ENCODE measurements at places on chromosomes 1 and 21.

DNA sequence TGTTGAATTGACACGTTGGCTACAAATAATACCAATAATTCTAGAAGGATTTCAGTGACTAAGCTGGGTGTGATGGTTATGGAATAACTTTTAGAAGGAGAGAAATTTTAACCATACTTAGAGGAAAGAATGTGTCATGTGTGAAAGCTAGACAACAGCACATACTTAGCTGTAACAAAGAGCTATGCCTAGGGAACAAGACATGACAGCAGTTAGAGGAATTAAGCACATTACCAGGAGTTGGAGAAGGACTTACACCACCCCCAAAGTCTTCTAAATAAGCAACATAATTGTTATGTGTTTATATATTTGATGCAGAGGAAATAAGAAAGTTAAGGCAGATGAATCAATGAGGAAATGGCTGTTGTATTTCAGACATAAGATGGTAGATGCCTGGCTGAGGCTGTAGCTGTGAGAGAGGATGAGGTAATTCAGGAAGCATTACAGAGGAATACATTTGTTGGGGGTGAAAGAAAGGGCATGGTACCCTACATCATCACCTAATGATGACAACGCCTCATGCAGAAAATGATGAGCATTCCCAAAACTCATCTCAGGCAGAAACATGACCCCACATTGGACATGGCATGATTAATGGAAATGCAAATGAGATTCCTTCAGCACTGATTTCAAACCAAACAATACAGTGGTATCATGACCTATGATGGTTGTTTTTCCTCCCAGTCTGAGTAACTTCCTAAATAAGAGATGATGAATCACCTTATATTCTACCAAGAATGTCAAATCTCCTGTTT lies 211.5 kb downstream of the LHX8 start:
- DNase-seq, result no peak

GRCh38 chr1:60510162-60510561 lies 436.6 kb upstream of the C1orf87 start:
- DNase-seq, result no peak

GRCh38 chr1:244964112-244964971 lies 100.0 kb upstream of the HNRNPU start:
- DNase-seq, result no peak

DNA sequence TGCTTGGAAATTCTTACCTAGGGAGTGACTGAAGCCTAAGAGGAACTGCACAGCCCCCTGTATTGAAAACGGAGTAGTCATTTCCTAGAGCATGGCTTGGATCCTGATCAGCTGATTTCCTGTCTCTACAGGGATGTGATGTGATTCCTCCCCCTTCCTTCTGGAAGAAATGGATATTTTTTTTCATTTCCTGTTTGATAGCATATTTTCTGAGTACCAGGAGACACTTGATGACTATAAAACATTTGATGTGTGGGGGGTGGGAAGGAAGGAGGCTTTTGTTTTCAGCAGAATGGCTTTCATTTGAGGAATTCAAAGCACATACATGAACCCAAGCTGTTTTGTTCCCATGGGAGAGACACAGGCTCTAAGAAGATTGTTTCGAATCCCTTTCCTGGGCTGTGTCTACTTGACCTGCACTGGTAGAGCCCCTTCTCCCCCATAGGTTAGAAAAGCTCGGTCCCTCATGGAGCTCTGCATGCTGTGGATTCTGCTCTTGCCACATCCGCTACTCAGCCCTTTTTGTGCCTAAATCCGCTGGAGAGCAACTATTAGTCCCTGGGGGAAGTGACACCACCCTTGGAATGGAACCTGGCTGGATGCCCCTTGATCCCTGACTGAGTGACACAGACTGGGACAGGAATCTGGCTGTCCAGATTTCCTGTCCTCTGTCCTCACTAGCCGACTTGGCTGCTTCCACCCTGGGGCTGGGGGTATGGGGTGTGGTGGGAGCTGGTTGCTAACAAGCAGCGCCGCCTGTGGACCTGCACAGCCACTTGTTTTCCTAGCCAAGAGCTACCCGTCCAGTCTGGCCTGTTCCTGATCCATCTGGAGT lies 71.8 kb upstream of the MACF1 start:
- DNase-seq, result peak; percentile 20

GRCh38 chr1:116738673-116739370 lies 15.4 kb upstream of the CD2 start:
- no peak for DNase-seq

- DNase-seq, result no peak
Measured at GRCh38 chr1:53197291-53198200, 922 bp downstream of the CPT2 start.

DNA sequence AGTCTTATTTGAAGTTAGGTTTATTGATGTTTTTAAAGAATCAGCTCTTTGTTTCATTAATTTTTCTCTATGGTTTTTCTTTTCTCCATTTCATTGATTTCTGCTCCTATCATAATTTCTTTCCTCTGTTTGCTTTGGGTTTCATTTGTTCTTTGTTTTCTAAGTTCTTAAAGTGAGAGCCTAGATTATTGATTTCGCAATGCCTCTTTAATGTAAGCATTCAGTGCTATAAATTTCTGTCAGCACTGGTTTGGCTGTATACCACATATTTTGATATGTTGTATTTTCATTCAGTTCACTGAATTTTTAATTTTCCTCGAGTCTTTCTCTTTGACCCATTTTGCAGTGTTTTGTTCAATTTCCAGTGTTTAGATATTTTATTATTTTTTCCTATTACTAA lies 68.7 kb downstream of the DNAH14 start:
- DNase-seq, result no peak

DNA sequence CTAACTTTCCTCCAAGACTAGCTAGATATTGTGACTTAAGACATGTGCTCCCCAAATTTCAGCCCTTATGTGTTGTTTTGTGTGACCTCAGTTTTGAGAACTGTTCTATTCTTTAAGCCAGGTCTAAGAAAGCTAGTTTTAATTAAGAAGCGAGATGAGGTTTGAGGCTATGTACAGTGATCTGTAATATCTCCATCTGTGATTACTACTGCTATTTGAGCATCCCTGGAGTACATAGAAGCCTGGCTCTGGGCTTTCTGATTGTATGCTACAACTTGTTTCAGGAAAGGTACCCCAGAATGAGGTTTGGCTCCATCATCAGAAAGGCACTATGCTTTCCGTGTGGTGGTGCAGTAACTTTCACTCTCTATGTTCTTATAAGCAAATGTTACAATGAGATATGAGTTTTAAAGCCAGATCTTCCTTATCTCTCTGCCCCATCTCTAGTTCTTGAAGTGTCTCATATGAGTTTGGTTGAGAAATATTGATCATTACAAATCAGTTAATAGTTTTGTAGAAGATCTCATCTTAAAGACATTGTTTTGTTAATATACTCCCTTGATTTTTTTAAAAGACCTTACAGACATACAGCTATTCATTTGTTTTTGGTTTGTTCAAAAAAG lies 605 bp downstream of the RGS4 start:
- DNase-seq, result no peak

DNA sequence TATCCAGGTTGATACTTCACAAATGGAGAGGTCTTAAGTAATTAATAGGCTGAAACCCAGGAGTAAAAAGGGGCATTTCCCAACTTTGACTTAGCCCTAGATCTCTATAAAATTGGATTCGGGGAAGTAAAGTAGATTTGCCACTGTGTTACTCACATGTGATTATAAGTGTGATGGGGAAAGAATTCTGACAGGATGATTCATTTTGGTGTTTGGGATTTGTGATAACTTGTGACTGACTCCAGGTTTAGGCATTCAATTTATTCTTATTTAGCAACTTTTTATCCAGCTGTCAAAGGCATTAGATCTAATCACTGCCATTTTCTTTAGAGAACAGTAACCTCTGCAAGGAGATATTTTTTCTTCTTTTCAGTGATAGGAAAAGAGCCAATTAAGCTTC lies 175.5 kb downstream of the ASTN1 start:
- no peak for DNase-seq

GRCh38 chr1:223631956-223632355 lies 33.5 kb downstream of the CAPN8 start:
- no peak for DNase-seq

DNA sequence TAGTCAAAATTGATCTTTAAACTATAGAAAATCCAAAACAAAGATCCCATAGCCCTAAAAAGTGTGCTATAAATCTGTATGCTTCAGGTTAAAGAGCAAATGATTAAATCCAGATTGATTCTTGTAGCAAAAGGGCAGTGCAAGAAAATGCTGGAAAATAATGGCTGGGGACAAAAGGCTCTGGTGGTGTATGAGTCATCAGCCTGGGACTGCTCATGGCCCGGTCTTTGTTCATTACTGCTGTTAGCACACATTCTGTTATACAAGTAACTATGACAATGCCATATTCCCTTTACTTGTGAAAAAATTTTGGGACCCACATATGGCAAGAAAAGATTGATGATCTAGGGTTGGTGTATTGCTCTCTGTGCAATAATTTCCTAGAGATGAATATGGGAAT lies 89.1 kb downstream of the RWDD3 start:
- DNase-seq, result no peak

GRCh38 chr1:117609471-117609911 lies 3.6 kb downstream of the TENT5C start:
- peak; percentile 78 for DNase-seq

DNA sequence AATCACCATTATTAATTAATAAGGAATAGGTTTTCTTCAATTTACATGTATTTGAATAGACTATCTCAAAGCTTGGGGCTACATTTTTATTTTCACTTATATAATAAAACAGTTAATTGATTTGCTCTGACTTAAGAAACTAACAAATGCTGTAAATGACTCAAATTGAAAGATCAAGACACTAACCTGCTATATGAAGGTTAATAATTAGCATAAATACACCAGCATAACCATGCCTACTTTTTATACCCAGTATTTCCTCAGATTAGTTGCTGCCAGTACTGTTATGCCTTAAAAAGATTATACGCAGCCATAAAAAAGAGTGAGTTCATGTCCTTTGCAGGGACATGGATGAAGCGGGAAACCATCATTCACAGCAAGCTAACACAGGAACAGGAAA lies 1545.1 kb downstream of the AMY1C start:
- no peak for DNase-seq

GRCh38 chr1:12053752-12054548 lies 9.2 kb upstream of the TNFRSF8 start:
- no peak for DNase-seq

DNA sequence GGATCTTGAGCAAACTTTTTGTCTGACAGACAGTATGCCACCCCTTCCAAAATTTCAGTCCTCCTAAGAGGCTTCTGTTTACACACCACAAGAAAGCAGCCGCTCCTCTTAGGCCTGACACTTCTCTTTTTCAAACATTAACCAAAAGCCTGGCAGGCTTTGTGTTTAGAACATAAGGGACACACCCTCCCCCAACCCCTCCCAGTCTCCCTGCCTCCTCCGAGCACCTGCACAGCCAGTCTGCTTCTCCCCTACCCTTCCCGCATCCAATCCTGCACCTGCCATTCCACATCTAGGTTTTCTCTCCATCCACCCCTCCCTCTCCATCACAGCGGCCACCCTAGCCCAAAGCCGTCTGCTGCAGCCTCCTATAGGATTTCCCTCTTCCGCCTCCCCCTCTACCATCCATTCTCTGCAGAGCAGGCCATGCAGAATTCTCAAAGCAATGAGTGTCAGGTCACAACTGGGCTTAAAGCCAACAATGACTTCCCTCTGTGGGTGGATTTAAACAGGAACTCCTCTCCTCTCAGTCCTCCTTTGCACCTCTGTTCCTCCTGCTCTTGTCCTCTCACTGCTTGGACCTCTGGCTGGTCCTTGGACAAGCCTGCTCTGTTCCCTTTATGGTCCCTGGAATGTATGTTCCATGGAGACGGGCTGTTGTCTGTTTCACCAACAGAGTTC lies 478.2 kb downstream of the NPHP4 start:
- no peak for DNase-seq
